Pancreas (tissue), 10 donors: ENCODE measurements at places on chromosomes 12 and 14. TPM values are rescaled to one million over a fixed set of nuclear protein-coding genes. Genes with fewer than 3 reads are reported as not detected.

GPX2 gene
- 2.6 TPM for total RNA-seq

LRRIQ1 gene
- total RNA-seq, result 0.52 TPM

GDF3 gene
- not detected for total RNA-seq

SVOP gene
- total RNA-seq, result 2.3 TPM

SSPN gene
- 6.7 TPM for total RNA-seq

CACNA1C gene
- total RNA-seq, result 2.6 TPM

DNA sequence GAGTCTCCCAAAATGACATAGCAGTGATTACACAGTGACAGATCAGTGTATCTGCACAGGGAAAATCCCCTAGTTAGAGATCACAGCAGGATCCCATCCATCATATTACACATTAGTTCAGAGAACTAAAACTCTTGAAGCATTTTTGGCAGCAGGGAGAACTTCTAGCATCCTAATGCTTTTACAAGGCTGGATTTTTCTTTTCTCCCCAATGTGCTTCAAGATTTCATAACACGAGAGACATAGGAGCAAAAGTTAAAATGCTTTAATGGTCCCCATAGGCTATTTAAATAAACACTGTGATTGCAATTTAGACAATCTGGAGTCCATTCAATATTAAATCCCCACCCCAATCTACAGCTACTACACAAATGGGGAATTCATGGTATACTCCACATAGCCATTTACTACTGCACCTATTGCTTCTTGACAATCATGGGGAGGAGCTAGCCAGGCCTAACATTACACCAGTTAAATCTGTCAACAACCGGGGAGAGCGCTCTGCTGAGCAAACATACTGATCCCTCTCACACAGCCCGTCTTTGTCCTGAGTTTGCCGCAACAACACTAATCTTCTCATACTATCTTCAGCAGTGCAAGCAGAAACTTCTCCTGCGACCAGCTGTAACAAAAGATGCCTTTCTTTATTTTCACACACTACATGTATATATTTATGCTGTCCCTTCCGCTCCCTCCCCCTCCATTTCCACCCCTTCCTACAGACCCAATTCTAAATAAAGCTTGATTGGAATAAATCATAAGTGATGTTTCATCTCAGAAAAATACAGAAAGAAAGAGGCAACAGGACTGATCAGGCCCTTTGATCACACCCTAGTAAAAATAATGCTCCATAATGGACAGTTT is 120.3 kb upstream of the SOX5 start:
- H3K36me3 ChIP-seq, result no peaks in the 10 kb centered on the region
- H3K4me3 ChIP-seq, result no peak overlapping the region
- no peaks in the 10 kb centered on the region for H3K27me3 ChIP-seq

GRCh38 chr14:22536853-22537338 is 52.1 kb downstream of the DAD1 start:
- H3K36me3 ChIP-seq, result no peaks in the 10 kb centered on the region
- DNase-seq, result peak; percentile 44
- H3K27me3 ChIP-seq, result no peaks in the 10 kb centered on the region
- no peak overlapping the region for H3K4me3 ChIP-seq

GRCh38 chr12:6533923-6534694 is at the start of gene GAPDH:
GAPDH (plus strand) TSS chr12:6534517; CDS start chr12:6534833, 316 bp downstream.
- peak within 1 kb of the TSS; percentile 85 for H3K27ac ChIP-seq
- H3K27me3 ChIP-seq, result no peaks in the 10 kb centered on the region
- peaks cover 28% of the 10 kb centered on the region for H3K36me3 ChIP-seq
- H3K4me1 ChIP-seq, result peaks cover 13% of the 10 kb centered on the region
- DNase-seq, result peak; percentile 93

DNA sequence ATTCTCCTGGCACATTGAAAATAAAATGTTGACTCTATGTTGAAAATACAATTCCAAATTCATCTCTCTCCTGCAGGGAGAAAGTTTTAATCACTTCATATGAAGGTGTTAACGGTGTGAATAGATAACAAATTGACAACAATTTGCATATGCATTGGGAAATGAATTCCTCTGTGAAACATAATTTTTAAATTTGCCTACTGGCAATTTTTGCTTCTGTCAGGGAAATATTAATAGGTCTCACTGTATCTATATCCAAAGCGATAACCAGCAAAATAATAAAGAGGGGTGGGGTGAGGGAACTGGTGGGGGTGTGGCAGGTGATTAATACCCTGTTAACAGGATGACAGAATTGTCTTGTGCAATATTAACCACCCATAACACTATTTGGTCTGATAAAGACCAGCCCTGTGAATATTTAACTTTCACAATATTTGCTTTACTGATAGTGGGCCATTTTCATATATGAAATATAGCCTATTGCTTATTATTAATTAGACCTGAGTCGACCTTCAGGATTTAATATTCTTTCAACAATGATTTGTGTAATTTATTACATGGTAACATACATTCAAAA is 239.0 kb upstream of the SSTR1 start:
- no peaks in the 10 kb centered on the region for H3K36me3 ChIP-seq
- H3K27ac ChIP-seq, result peak overlapping the region; percentile 56
- no peak overlapping the region for H3K4me3 ChIP-seq
- DNase-seq, result no peak
- H3K4me1 ChIP-seq, result peaks cover 24% of the 10 kb centered on the region
- no peaks in the 10 kb centered on the region for H3K27me3 ChIP-seq

DNA sequence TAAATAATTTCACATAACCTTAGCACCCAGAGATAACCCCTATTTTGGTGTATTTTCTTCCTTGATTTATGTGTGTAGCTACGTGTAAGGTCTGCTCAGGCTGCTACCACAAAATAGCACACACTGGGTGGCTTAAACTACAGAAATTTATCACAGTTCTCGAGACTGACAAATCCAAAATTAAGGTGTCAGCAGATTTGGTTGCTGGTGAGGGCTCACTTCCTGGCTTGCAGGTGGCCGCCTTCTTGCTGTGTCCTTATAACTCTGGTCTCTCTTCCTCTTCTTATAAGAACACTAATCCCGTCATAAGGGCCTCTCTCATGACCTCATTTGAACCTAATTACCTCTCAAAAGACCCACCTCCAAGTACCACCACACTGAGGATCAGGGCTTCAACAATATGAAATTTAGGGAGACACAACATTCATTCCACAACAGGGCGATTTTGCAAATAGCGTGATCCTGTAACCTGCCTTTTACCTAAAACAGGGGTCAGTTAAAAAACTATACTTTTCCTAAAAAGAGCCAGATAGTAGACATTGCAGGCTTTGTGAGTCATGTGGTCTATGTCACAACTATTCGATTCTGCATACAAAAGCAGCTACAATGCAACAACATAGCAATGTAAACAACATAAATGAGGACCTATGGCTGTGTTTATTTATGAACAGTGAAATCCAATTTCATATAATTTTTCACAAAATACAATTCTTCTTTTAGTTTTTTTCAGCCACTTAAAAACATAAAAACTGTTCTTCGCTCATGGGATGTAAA is 371.7 kb downstream of the DPF3 start:
- H3K4me3 ChIP-seq, result no peak overlapping the region
- DNase-seq, result no peak
- H3K4me1 ChIP-seq, result no peaks in the 10 kb centered on the region
- H3K27ac ChIP-seq, result no peak overlapping the region
- H3K36me3 ChIP-seq, result no peaks in the 10 kb centered on the region
- H3K27me3 ChIP-seq, result no peaks in the 10 kb centered on the region

GRCh38 chr12:80681-81190 is 14.2 kb downstream of the IQSEC3 start:
- H3K4me1 ChIP-seq, result no peaks in the 10 kb centered on the region
- no peak overlapping the region for H3K4me3 ChIP-seq
- H3K27ac ChIP-seq, result no peak overlapping the region
- no peak for DNase-seq

- H3K4me3 ChIP-seq, result no peak overlapping the region
- no peak for DNase-seq
- H3K27me3 ChIP-seq, result no peaks in the 10 kb centered on the region
- H3K36me3 ChIP-seq, result no peaks in the 10 kb centered on the region
- H3K27ac ChIP-seq, result no peak overlapping the region
- no peaks in the 10 kb centered on the region for H3K4me1 ChIP-seq
These were observed 110.5 kb upstream of the CLEC14A start for GRCh38 chr14:38366374-38366773.

DNA sequence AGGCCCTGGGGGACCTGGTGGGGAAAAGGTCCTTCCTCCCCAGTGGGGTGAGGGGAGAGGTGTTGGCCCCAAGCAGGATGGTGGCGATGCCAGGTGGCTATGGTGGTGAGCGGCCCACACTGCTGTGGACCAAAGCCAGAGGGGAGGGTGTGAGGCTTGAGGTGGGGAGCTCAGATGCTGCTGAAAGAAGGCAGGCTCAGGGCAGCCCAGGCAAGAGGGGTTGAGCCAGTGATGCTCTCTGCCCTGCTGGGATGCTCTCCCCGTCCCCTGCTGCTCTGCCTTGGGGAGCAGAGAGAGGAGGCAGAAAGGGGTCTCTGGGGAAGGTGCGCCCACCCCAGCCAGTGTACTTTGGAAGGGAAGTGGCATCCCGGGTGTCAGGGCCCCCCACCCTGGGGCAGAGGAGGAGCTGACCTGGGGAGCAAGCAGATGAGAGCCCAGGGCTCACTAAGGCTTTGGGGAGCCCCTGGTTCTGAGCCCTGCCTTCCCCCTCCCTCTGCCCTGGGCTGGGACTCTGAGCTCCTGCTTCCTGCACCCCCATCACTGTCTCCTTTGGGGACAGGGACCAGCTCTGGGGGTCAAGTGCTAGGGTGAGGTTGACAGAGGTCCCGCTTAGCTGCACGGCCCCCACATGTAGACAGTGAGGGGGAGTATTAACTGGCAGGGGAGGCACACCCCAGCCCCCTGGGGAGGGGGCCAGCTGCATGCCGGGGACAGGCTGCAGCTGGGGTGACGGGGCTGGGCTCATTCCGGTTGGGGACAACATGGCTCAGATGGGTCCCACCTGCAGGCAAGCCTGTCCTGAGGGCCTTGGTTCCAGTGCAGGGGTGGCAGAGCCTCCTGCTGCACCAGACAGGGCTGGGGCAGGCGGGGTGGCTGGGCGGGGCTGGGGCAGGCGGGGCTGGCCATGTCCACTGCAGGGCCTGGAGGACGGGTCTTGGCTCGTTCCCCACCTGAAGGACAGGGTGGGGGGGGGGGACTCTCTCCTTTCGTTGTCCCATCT is 124.4 kb downstream of the KIF26A start:
- no peaks in the 10 kb centered on the region for H3K36me3 ChIP-seq
- H3K27me3 ChIP-seq, result no peaks in the 10 kb centered on the region
- H3K27ac ChIP-seq, result no peak overlapping the region
- DNase-seq, result no peak

DNA sequence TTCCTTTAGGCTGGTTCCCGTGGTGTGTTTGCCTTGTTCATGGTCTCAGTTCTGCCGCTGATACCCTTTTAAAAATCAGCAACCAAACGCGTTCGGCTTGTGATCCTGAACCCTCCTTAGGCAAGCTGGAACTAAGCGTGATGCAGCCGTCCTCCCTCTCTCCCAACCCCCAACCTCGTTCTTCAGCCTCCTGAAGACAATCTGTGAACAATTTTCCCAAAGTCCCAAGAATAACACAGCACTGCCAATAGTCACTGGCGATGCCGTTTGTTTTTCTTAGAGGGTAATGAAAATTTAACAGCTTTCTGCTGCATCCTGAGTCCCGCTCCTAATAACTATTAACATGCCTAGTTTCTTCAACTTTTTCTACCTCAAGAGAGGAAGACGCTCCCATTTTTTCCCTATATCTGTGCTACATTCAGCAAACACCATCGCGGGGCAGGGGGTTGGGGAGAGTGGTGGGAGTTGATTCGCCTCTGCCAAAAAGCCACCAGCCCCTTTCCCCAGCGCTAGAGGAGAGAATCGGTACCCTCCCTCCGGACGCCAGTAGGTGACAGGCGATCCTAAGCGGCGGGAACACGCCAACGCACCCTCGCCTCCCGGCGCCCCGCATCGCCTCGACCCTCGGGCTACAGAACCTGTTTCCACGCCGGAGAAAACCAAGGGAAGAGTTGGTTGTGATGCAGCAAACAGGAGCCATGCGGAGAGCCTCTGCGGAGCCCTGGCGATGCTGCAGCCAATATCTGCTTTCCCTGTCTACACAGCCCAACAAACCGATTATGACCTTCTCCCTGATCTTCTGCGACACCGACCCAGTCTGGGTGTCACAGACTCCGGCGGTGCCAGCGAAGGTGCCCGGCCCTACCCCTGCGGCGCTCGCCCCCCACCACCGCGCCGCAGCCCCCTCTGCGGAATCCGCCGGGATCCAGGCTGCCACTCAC is 752 bp downstream of the PRICKLE1 start:
- no peaks in the 10 kb centered on the region for H3K36me3 ChIP-seq
- DNase-seq, result peak; percentile 11
- no peaks in the 10 kb centered on the region for H3K27me3 ChIP-seq
- H3K4me1 ChIP-seq, result no peaks in the 10 kb centered on the region
- peak overlapping the region; percentile 77 for H3K4me3 ChIP-seq

- no peak overlapping the region for H3K4me3 ChIP-seq
- no peaks in the 10 kb centered on the region for H3K4me1 ChIP-seq
- DNase-seq, result no peak
- H3K27ac ChIP-seq, result no peak overlapping the region
These were observed 382.5 kb downstream of the RPS29 start for GRCh38 chr14:49203676-49204075.

- H3K27ac ChIP-seq, result no peak overlapping the region
- H3K36me3 ChIP-seq, result no peaks in the 10 kb centered on the region
- H3K27me3 ChIP-seq, result peaks cover 8% of the 10 kb centered on the region
- H3K4me1 ChIP-seq, result no peaks in the 10 kb centered on the region
- H3K4me3 ChIP-seq, result no peak overlapping the region
These were observed 798 bp downstream of the PDZRN4 start for GRCh38 chr12:41188841-41189394.

DNA sequence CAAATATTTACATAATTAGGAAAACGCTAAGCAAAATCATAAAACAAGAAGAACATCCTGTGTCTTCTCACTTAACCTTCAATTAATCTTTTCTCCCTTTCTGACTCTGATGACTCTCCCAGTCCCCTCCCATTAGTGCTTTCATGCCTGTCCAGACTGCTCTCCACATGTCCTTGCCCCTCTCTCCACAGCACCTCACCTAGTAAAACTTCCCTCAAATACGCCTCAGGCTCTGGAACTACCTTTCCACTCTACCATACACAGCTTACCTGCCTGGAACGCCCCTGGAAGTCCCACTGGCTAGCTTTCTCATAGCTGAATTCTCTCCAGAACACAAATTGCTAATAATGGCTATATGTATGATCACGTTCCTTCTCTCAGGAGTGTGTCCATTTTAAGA is 44.7 kb downstream of the SLC5A8 start:
- no peak for DNase-seq
- no peak overlapping the region for H3K27ac ChIP-seq
- H3K36me3 ChIP-seq, result no peaks in the 10 kb centered on the region
- H3K4me1 ChIP-seq, result no peaks in the 10 kb centered on the region
- H3K4me3 ChIP-seq, result no peak overlapping the region
- no peaks in the 10 kb centered on the region for H3K27me3 ChIP-seq

GRCh38 chr14:91385224-91385623 is 32.4 kb downstream of the CCDC88C start:
- DNase-seq, result no peak
- no peaks in the 10 kb centered on the region for H3K27me3 ChIP-seq
- no peak overlapping the region for H3K27ac ChIP-seq
- H3K36me3 ChIP-seq, result no peaks in the 10 kb centered on the region
- peaks cover 5% of the 10 kb centered on the region for H3K4me1 ChIP-seq

- H3K27me3 ChIP-seq, result no peaks in the 10 kb centered on the region
- H3K4me1 ChIP-seq, result peaks cover 8% of the 10 kb centered on the region
- H3K4me3 ChIP-seq, result peak overlapping the region; percentile 88
- peaks cover 7% of the 10 kb centered on the region for H3K36me3 ChIP-seq
- H3K27ac ChIP-seq, result peak overlapping the region; percentile 85
These were observed 899 bp downstream of the TPCN1 start for GRCh38 chr12:113221997-113222729.
